Neural crest cell (in vitro differentiated cells): ENCODE measurements at places on chromosomes 13 and 19.
A peak's percentile ranks its signal among the peaks of the same experiment; 100 is the strongest.

GRCh38 chr19:3114018-3114726 lies 20.0 kb downstream of the GNA11 start:
- DNase-seq: no peak

- peak; percentile 77 for DNase-seq
Observed at GRCh38 chr19:10390652-10391286, 10.4 kb upstream of the TYK2 start.

DNA sequence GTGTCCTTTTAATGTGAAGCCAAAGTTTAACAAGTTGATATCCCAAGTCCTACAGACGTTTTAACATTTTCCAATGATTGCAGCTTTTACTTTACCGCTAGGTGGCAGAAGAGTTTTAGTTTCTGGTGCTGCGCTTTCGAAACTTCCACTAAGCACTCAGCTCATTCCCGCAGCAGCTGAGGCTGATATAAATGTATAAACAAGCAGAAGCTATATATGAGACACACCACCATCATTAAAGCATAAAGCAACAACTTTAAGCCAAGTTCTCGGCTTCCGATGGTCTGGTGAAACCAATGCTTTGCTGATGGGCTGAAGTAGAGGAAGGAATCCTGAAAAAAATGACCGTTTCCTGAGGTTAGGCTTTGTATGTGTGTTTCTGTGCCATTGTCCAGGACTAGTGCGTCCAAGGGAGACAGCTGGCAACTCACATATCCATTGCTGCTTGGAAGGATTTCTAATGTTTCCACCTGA lies 753.9 kb downstream of the OLFM4 start:
- peak; percentile 18 for DNase-seq

DNA sequence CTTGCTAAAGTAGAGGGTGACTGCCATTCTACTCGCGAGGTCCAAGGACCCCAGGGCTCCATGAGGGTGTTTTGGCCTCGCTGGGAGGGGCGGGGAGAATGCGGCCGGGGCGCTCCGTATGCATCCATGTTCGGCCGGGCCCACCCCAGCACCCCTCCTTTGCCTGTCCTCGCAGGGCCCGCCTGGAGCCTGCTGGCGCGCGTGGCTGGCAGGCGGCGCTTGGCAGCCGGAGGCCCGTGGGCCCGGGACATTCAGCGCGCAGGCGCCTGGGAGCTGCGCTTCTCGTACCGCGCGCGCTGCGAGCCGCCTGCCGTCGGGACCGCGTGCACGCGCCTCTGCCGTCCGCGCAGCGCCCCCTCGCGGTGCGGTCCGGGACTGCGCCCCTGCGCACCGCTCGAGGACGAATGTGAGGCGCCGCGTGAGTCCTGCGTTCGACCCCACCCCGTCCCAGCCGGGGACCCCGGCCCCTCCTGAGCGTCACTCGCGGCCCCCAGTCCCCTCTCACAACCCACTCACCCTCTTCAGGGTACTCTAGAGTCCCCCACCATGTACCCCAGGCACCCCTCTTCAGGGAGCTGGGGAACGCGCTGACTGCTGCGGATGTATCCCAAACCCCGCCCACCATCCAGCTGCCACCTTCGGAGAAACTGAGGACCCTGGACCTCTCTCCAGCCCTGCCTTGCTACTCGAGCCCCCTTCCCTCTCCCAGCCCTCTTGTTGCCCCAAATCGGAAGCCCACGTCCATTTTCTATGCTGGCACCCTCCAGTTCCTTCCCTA lies 4.1 kb downstream of the DLL3 start:
- DNase-seq: peak; percentile 73

- no peak for DNase-seq
Observed at GRCh38 chr13:39148513-39148961, 110.3 kb downstream of the NHLRC3 start.
